Uterine smooth muscle cell (primary cell): ENCODE measurements at places on chromosomes 3 and 15. TPM values are rescaled to one million over a fixed set of nuclear protein-coding genes. Genes with fewer than 3 reads are reported as not detected.

The OR5K2 gene
- total RNA-seq, result not detected in 2 replicates

The DUOXA2 gene
- not detected in 2 replicates for total RNA-seq

The LRRC49 gene
- 19.7 and 20.5 TPM in 2 replicates for total RNA-seq

The NR2F2 gene
- 30.2 and 41.1 TPM in 2 replicates for total RNA-seq

The PLAAT1 gene
- total RNA-seq, result 0.66 TPM in 1 of 2 replicates, not detected in the other
